Activated naive CD4-positive, alpha-beta T cell treated with anti-CD3 and anti-CD28 coated beads for 36 hours (primary cell): ENCODE measurements at places on chromosomes 1 and 21. TPM values are rescaled to one million over a fixed set of nuclear protein-coding genes. Genes with fewer than 3 reads are reported as not detected.

The GPR37L1 gene
- not detected for total RNA-seq

The LCE3D gene
- not detected for total RNA-seq

The CHIA gene
- not detected for total RNA-seq

The CRYAA gene
- not detected for total RNA-seq

The SPRR2A gene
- total RNA-seq = not detected

The BNIPL gene
- total RNA-seq = 1.1 TPM

The FCGR3B gene
- not detected for total RNA-seq

The SPRR2E gene
- total RNA-seq = not detected

The BRDT gene
- total RNA-seq = not detected

The NECTIN4 gene
- total RNA-seq = not detected

The LCE6A gene
- total RNA-seq = not detected

The HMGCS2 gene
- not detected for total RNA-seq

The MATN1 gene
- 0.36 TPM for total RNA-seq

The ADAM30 gene
- not detected for total RNA-seq

The PYHIN1 gene
- total RNA-seq = 4.4 TPM

The MRAP gene
- total RNA-seq = not detected

The C1orf116 gene
- total RNA-seq = not detected

The S100A9 gene
- total RNA-seq = 2.6 TPM

The OR6K3 gene
- not detected for total RNA-seq

The IGFN1 gene
- not detected for total RNA-seq

The RHD gene
- total RNA-seq = not detected

The GREM2 gene
- total RNA-seq = 0.17 TPM

The NR1I3 gene
- total RNA-seq = not detected
